ENCODE measurements at places on chromosomes 13 and 19.

DNA sequence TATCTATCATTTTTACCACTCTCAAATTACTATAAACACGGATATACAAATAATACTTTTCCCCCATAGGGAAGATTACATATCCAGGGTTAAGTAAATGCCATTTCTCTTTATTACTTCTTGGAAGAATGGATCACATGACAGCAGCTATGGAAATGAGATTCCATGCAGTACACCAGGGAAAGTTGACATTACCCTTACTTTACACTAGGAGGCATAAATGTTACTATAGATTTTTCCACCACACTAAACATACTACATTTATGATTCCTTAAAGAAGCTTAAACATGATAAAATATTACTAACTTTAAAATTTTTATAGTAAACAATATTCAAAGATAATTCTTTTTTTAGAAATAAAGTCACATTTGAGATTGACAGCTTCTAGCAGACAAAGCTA is 611.4 kb downstream of the PCDH9 start:
- no peak for DNase-seq

- no peak for DNase-seq
These were observed 1.5 kb downstream of the FNDC3A start for GRCh38 chr13:48977286-48977625.

DNA sequence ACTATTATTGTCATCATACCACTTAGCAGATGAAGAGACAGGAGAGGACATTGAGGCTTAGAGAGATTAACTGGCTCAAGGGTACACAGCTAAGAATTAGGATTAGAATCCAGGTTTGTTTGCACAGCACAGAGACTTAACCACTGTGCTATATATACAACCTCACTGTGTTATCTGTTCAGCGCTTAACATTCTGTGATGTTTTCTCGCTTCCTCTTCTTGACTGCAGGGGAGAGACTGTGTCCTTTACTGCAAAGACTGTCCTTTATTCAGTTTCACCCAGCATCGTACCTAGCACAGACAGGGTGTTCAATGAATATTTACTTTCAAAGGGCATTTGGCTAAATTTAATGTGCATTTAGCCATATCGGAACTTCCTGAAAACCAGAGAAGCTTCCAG is 54.9 kb upstream of the PCDH8 start:
- DNase-seq = no peak

DNA sequence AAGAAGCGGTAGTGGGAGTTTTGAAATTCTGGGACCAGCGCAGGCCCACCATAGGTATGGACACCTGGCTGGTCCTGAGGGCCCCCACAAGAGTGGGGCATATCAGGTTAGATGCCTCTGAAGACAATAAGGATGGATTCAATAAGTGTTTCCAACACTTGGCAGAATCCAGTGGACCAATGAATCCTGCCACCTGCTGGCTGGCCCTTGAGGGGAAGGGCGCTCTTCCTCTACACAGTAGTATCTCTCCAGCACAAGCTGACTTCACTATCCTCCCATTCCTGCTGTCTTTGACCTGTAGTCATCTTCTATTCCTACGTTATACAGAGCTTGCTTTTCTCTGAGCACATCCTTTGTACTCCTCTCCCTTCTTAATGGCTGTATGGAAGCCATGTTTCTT is 199.7 kb upstream of the TSHZ3 start:
- DNase-seq = no peak

DNA sequence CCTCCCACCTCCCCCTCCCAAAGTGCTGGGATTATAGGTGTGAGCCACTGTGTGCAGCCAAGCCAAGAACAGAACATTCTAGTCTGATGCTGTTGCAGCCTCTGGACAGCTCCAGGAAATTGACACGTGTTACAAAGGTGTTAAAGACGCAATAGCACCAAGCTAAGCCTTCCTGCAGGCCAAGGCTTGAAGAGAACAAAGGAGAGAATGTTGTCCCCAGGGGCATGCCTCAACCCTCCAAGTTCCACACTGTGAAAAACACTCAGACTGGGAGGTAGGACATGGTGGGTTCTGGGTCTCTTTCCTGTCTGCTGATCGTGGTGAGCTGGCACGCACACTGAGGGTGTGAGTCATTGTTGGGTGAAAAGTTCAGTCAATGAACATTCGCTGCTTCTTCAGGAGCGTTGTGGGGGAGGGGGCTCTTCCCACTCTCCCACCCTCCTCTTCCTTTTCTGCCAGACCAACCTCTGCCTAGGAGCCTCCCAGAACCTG is 5.3 kb upstream of the PTPRS start:
- DNase-seq = no peak

DNA sequence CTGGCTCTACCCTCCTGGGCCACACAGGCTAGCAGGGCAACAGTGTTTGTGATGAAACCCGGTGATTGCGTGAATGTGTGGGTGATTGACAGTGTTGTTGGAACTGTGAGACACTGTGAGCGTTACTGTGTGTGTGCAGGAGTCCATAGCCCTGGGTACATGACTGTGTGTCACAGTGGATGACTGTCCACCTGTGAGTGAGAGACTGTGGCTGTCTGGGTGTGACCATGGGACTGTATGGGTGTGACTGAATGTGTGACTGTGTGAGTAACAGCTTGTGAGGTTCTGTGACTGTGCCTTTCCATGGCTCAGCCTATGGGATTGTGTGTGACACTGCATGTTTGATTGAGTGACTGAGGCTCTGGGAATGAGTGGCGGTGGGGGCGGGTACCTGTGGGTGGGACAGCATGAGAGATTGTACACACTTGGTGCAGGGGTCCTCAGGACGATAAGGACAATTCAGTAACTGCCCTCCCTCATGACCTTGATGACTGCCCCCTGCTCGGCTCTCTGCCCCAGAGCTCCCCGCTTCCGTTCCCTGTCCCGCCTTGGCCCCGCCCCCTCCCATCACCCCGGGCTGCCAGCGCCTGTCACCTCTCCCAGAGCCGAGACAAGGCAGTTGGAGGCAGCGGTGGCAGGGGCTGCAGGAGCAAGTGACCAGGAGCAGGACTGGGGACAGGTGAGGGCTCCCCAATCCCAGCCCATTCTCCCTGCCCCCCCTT is at the start of gene GIPR:
GIPR (plus strand) TSS at position 602 of the 722 bp plus-strand sequence. CDS start 1,300 bp downstream, outside the sequence.
- DNase-seq = peak; percentile 83

DNA sequence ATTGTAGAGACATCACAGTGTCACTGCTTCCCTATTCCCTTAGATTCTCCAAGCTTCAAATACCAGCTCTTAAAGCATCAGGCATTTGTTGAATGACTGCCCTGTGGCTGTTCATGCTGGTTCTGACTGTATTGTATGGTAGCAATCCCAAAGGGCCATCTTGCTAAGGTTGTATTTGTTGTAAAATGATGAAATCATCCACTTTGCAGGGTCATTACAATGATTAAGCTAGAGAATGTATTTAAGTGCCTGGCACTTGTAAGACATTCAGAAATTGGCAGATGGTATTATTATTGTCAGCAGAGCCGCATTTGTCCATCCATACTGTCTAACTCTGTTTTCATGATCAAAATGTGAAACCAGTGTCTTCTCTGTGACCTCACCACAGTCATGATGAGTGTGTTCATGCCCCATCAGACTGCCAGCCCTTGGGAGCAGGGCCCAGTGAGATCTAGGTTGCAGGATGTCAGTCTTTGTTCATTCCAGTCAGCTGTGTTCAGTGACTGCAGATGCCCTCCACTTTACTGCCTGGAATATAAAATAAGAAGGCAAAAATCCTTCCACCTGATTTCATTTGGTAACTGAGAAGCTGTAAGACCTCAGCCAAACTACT is 86.1 kb downstream of the DHRS12 start:
- DNase-seq = no peak

GRCh38 chr13:29917650-29918049 is 67.2 kb upstream of the UBL3 start:
- no peak for DNase-seq

- DNase-seq = no peak
These were observed 122.7 kb downstream of the RAB20 start for GRCh38 chr13:110438776-110439175.

GRCh38 chr19:6465006-6465405 is 935 bp downstream of the CRB3 start:
- DNase-seq = no peak

Data from CD4-positive, alpha-beta T cell treated with Interleukin-4 for 4 hours (primary cell).